ENCODE measurements at places on chromosomes 13 and 19.
A peak's percentile ranks its signal among the peaks of the same experiment; 100 is the strongest.

DNA sequence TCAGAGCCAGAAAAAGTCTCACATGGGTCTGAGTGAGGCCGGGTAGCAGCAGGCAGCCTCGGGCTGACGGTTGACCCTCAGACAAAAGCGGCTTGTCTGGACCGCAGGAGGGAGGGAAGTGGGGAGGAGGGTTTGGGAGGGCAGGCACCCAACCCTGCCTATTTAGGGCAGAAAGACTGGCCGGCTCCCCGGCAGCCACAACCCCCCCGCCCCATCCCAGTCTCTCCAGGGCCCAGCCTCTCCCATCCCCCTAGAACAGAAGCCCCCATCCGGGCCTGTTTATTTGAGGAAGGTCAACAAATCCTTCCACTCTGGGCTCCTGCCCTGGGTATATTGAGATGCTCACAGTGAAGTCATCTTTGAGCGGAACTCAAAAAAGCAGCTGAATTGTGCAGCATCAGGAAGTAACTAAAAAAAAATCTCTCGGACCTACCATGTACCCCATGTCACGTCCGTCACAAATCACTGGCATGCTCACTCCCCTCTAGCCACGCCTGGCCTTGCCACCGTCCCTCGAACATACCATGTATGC lies 6.3 kb downstream of the DACT3 start:
- no peak for DNase-seq

GRCh38 chr19:48121909-48122371 lies 11.3 kb upstream of the PLA2G4C start:
- DNase-seq = no peak

- DNase-seq = no peak
Measured at GRCh38 chr19:55678121-55678671, 3.2 kb downstream of the EPN1 start.

GRCh38 chr13:83546476-83546875 lies 335.8 kb downstream of the SLITRK1 start:
- no peak for DNase-seq

DNA sequence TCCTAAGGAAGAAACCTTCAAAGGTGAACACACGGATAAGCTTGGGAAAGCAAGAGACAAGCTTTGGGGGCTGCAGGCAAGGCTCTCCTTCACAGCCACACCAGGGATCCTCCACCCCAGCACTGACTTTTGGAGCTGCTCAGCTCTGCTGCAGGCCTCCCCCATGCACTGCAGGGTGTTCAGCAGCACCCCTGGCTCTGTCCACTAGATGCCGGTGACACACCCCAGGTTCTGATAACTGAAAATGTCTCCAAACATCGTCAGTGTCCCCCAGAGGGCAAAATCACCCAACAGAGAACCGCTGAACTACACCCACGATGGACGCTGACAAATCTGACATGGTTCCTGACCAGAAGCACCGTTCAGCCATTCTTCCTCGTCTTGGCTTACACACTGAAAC lies 90.5 kb downstream of the STK24 start:
- no peak for DNase-seq

- DNase-seq = peak; percentile 43
Measured at GRCh38 chr19:42253245-42254088, 1.5 kb downstream of the ERF start.
